Stimulated activated CD4-positive, alpha-beta T cell treated with anti-CD3 and anti-CD28 coated beads, Interleukin-12 subunit alpha, Interleukin-12 subunit beta, amount 100 ng/mL, for 24 hours (primary cell): ENCODE measurements at places on chromosomes 1 and 21.

- DNase-seq, result no peak
Measured at GRCh38 chr1:219398815-219399396, 214.0 kb downstream of the ZC3H11B start.

GRCh38 chr1:230002164-230002803 is 64.8 kb upstream of the GALNT2 start:
- no peak for DNase-seq

GRCh38 chr1:175797576-175797975 is 54.2 kb upstream of the TNR start:
- no peak for DNase-seq

GRCh38 chr1:90838720-90839119 is 121.6 kb upstream of the BARHL2 start:
- DNase-seq, result no peak

DNA sequence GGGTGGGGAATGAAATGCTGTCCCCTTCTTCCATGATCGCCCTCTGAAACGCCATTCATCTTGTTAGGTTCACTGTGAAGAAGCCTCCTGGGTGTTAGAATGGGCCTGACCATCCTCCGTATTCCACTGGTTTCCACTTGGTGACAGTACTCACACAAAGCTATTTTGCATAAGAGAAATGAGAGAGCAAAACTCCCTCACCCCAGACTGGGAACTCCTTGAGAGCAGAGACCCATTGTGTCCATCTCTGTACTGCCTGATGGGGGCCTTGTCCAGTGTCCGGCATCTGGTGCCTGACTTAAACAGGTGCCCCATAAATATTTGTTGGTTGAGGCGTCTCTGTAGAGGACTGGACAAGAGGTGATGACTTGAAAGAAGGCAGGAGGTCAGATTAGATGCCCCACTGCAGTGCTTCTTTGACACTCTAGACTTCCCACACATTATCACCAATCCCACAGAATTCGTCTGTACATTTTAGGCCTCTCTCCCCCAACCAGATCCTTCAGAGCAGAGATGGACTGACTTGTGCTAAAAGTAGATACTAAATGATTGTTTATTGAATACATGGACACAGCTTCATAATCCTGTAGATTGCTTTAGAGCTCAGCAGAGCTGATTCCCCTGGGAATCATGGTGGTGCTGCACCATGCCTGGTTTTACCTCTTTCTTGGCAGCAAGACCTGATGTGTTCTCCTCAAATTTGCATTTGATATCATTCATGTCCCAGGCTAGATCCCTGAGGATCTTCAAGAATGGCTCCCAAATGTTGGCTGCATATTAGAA is 22.4 kb upstream of the KCNA2 start:
- no peak for DNase-seq

GRCh38 chr1:166175032-166175431 is 8.2 kb upstream of the FAM78B start:
- DNase-seq, result no peak

DNA sequence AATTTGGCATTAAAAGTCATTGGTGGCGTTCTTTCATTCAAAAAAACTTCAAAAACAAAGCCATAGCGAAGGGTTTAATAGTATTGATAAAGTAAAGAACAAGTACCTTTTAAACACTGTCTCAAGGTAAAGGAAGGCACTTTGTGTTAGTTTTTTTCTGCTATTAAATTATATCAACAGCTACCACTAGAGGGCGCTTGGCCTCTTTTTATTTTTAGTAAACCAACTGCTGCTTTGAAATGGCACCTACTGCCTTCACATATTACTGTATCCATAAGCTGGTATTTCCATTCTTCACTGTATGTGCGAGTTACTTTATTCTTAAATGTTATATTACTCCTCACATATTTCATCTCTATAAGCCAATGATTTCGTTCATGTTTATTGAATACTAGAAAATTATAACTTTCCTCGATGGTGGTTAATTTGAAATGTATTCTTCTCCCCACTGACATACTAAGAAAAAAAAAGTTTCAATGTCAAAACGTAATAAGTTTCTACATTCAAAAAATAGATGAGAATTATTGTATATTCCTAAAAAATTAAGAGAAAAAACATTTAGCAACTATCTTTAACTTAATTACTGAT is 125.7 kb upstream of the CXADR start:
- DNase-seq, result peak; percentile 9

- no peak for DNase-seq
Measured at GRCh38 chr1:229105822-229106525, 164.9 kb upstream of the RAB4A start.

- no peak for DNase-seq
Measured at GRCh38 chr21:34333121-34333739, 30.6 kb upstream of the KCNE2 start.

GRCh38 chr1:204624631-204625216 is 60.8 kb downstream of the LRRN2 start:
- DNase-seq, result no peak

DNA sequence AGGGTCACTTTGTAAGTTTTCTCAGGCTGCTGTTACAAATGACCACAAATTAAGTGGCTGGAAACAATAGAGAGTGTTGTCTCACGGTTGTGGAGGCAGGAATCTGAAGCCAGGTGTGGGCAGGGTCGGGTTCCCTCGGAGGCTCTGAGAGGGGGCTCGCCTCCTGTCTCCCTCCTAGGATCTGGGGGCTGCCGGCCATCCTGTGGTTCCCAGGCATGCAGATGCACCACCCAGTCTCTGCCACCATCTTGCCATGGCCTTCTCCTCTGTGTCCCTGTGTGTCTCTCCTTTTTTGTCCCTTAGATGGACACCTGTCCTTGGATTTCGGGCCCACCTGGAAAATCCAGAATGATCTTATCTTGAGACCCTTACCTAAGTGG is 4.8 kb downstream of the TP73 start:
- DNase-seq, result no peak

- DNase-seq, result no peak
Measured at GRCh38 chr1:36055706-36056105, 28.2 kb upstream of the TEKT2 start.

DNA sequence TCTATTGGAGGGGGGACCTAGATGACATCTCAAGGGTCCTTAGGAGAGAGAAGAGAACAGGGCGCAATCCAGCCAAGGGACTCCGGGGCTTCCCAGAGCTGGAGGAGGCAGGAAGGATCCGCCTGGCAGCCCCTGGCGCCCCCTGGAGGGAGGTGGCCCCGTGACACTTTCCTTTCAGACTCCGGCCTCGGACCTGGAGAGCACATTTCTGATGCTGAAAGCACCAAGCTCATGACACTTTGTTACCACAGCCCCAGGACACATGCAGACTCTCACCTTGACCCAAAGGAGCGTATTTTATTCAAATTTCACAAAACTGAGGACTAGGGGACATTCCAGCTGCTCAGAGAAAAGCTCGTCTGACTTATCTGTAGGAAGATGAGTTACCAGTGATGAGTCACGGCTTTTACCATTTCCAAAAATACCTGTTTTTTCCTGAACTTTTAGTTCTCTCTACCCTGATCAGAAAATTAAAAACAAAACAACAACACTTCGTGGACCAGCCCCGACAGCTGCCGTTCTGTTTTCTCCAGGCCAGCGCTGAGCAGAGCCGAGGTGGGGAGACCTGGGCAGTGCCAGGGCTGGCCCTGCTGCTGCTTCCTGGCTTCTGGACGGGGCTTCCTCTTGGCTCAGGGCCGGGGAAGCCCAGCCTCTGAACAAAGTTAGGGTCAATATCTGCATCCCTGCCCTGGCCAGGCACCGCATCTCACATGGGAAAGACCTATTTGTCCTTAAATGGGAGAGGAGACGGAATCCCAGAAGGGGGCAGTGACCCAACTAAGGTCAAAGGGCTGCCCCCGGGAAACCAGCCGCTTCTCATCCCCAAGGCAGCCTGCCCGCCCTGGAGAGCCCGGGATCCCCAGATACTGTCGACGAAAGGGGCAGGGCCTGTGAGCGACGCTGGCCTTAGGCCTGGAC is 21.6 kb upstream of the POFUT2 start:
- DNase-seq, result no peak

DNA sequence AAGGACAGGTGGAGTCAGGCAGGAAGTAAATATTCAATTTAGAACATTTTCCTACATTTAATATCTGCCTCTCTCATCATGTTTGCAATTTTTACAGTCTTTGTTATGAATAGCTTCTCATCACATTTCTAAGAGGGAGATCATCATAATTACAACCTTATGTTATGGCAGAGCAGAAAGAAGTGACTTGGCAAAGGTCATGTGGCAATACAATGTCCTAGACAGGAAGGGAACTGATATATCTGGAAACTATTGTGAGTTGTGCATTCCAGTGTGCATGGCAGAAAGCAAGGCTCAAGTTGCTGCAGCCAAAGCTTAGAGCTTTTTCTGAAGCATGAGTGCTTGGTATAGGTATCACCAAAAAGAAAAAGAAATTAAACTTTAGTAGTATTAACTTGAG is 43.8 kb upstream of the PRRX1 start:
- no peak for DNase-seq
